ENCODE measurements at places on chromosomes 4 and X. TPM values are rescaled to one million over a fixed set of nuclear protein-coding genes. Genes with fewer than 3 reads are reported as not detected.

- DNase-seq = no peak
Measured at GRCh38 chrX:39484159-39485068, 613.3 kb downstream of the BCOR start.

GRCh38 chr4:8533274-8533865 lies 46.8 kb upstream of the GPR78 start:
- no peak for DNase-seq

DNA sequence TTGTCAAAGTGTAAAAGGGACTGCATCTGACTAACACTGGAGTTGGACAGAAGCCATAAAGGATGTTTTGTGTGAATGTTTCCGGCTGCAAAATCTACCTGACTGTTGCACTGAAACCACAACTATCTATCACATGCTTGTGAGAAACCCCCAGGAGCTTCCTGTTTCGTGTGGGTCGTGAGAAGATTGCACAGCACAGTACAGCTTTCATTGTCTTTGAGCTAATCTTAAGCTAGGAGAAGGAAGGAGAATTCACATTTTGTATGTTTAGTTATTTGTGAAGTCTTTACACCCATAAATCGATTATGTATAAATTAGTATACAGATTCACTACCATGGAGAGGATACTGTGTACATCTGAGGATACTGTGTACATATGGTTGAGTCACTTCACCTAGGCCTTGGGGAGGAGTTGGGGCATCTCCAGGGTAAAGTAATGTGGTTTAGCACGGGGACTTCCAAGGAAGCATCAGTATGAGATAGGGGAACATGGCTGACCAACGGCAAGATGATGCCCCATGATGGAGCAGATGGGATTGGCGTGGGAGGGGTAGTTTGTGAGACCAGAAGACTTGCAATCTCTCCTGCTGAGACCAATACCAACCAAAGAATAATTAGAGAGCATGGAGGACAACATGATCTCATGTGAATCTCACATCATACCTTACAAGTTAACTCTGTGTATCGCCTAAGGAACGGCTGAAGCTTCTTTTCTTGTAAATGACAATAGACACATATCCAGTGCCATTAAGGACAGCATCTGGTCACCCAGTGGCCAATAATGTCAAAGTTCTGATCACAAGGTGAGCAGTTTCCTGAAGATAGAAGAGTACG lies 43.1 kb upstream of the FAM9C start:
- peak; percentile 70 for DNase-seq

DNA sequence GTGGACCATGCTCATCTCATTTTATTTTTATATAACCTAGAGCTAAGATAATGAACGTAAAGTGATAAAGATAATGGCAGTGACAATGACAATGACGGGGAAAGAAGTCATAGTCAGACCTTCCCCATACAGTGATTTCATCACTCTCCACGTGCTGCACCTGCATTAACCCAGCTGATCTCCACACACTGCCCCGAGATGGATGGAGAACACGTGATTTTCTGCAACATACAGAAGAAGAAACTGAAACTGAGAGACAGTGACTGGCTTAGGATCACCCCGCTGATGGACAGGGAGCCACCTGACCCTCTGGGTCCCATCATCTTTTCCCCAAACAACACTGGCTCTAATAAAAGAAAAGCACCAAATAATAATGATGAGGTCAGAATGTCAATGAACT lies 22.0 kb downstream of the EVC2 start:
- DNase-seq = no peak

PABPC1L2A gene
- not detected for total RNA-seq
